RPMI7951 (cell line): ENCODE measurements at places on chromosomes 1 and 21. TPM values are rescaled to one million over a fixed set of nuclear protein-coding genes. Genes with fewer than 3 reads are reported as not detected.

DNA sequence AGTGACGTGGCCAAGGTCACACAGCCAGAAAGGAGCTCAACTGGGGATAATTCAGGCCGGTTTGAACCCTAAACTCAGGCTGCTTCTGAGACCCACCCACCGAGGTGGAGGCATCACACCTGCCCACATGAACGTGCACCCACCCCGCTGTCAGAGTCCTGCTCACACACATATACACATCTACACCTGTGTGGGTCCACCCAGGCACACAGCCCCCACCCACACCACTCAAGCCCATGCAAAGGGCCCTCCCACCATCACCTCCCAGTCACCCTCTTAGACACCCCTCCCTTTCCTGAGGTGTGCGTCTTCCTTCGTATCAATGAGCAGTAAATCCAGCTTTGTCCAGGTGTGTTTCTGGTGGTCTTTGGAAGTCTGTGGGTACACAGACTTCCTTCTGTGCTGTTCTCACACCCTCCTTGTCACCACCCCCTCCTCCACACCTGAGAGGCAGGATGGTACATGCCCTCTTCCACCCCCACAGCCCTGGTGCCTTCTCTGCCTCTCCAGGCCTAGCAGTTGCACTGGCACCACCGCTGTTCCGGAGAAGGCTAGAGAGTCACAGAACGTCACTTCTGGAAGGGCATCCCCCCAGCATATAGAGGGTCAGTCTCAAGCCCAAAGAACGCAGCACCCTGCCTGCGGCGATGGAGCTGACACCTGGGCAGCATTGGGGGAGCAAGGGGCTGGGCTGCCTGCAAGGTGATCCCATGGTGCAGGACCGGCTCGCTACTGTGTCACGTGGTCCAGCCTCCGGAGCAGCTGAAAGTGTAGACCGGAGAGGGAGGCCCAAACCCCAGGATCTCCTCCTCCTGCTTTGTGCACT, 18.9 kb upstream of the FAM131C start:
- DNase-seq: no peak

DNA sequence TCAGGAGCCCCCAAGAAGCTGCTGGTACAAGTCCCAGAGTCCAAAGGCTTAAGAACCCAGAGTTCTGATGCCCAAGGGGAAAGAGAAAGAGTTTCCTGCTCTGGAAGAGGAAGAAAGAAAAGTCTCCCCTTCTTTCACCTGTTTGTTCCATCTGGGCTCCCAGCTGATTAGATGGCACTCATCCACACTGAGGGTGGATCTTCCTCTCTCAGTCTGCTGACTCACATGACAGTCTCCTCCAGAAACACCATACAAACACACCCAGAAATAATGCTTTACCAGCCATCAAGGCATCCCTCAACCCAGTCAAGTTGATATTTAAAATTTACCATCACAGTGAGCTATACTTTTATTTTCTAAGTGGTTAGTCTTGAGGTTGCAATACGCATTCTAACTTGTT, 257.9 kb downstream of the PAPPA2 start:
- no peak for DNase-seq

PGLYRP3 gene
- total RNA-seq: not detected in 2 replicates

OVAAL gene
- 0.36 and 0.68 TPM in 2 replicates for total RNA-seq

DNA sequence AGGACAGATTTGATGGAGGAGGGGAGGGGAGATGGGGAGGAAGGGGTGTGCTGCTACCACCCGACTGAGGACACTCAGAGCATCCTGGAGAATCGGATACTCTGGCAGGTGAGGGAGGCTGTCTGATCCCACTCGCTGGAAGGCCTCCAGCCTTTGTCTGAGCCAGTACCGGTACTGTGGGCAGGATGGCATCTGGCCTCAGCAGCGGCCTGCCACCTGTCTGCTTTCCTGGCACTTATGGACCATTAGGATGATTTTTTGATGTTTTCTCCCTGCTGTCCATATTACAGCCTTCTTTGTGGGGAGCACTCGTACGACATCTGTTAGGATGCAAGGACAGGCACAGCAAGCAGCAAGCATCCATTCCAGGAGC, 11.5 kb downstream of the ATP2B4 start:
- no peak for DNase-seq

DNA sequence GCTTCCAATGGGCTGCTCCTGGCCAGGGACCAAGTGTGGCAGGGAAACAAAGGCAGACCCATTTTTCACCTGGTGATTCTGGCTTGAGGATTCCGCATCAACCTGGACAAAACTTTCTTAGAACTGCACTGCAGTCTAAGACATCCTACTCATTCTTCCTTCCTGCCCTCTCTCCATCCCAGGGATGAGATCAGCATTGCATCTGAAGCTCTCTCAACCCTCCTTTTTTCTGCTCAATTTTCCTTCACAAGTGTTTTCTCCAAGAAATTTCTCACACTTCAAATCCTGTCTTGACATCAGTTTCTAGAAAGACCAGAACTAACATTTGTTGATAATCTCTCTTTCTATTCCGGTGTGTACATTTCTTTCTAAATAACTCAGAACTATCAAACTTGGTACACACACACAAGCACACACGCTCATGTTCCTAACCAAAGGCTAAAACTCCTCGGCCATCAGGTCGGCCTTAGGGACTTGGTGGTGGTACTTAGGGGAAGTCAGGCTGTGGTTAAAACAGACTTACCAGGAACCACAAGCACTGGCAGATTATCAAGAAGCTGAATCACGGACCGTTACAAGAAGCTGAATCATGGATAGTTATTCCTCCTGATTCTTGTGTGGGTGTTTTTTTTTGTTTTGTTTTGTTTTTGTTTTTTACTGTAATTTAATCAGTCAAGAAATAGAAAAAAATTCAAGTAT, 21.0 kb upstream of the CXADR start:
- peak; percentile 98 for DNase-seq

PAX7 gene
- total RNA-seq: not detected in 2 replicates

GRCh38 chr21:38561613-38562581, 63.6 kb upstream of the ERG start:
- DNase-seq: no peak
